ENCODE measurements at places on chromosomes 11 and 22.

- no peak for DNase-seq
Observed at GRCh38 chr11:44849922-44850321, 100.8 kb downstream of the TP53I11 start.

- no peak for DNase-seq
Observed at GRCh38 chr11:20013346-20014066, 146.8 kb downstream of the DBX1 start.

- DNase-seq: no peak
Observed at GRCh38 chr11:75813622-75814039, 1.4 kb upstream of the UVRAG start.

DNA sequence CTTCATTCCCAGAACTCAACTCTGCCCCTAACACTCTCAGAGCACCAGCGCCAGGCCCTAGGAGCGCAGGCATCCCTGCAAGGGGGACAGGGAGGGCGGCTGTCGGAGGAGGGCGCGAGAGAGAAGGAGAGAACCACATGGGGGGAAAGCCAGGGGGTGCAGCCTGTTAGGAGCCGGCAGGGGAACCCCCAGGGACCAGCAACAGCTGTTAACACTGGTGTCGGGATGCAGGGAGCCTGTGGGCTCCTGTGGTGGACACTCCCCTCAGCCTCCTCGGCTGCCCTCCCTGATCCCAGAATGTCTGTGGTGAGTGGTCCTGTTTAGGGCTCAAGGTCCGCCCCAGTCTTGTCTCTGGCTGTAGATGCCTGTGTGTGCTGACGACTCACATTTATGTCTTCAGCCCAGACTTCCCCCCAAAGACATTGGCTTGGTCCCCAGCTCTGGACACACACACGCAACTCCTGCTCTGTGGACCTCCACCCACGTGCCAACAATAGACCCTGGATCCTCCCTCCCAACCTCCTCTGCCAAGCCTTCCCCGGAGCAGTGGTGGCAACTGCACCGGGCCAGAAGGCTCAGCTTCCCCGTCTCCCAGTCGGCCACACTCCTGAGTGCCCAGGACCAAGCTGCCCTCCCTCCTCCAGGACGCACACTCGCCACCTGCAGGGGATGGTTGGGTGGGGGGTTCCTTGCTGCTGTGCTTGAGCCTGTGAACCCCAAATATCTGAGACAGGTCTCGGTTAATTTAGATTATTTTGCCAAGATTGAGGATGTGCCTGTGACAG lies 817 bp upstream of the IFITM5 start:
- no peak for DNase-seq

DNA sequence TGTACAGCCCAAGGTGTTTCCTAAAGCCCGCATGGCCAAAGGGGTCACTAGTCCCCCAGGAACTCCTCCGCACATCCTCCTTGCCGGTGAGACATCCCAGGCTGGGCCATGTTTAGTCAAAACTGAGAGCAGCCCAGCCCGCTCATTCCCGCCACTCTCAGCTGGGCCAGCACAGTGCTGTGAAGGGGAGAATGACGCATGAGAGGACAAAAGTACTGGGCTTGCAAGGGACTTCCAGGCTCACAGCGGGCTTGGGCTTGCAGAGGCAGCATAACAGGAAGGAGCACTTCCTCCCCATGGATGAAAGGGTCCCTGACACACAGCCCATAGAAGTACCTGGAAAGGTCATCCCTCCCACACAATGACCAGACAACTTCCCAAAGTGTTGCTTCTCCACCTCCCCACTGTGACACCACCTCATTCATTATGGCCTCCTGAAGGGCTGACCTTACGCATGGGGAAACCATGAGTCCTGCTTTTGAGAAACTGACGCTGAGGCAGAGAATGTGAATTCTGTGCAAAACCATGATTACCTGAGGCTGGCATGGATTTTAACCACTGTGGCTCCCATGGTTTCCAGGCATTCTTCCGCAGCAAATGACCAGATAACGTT lies 19.1 kb downstream of the ETS1 start:
- no peak for DNase-seq
